ENCODE measurements at places on chromosomes 1 and 21. TPM values are rescaled to one million over a fixed set of nuclear protein-coding genes. Genes with fewer than 3 reads are reported as not detected.
A peak's percentile ranks its signal among the peaks of the same experiment; 100 is the strongest.

DNA sequence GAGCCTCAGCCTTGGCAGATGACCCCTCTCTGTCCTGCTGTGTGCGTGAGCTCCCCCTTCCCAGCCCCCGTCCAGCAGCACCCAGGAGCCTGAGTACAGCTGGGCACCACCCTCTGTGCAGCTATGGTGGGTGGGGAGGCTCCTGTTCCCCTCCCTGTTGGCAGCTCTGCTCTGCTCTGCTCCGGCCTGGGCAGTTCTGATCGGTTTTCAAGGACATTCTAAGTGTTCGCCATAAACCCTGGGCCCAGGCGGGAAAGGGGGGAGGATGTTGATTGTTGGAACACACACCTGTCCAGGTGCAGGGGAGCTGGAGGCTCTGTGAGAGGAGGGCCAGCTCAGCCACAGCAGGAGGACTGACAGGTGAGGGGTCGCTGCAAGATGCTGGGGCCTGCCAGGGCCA is at the start of gene CLCNKB:
Gene CLCNKB (plus strand): TSS at position 262 of the 400 bp plus-strand sequence. CDS start 711 bp downstream, outside the sequence.
- DNase-seq = no peak

DNA sequence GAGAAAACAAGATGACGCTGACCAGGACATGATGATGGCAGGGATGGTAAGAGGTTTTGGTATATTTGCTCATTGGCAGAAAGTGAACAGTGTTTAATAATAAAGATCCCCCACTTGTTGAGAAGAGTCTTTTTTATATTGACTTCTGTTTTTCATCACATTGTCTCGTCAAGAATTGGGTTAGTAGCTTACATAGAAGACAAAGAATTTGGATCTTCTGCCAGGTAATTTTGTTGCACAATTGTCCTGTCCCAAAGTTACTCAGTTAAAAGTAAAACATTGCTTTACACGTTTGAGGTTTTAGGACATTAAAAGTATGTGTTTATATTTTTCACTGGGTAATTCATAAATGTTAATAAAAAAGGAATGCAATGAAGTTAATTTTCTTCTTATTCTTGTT is 48.3 kb upstream of the LAMC2 start:
- no peak for DNase-seq

DNA sequence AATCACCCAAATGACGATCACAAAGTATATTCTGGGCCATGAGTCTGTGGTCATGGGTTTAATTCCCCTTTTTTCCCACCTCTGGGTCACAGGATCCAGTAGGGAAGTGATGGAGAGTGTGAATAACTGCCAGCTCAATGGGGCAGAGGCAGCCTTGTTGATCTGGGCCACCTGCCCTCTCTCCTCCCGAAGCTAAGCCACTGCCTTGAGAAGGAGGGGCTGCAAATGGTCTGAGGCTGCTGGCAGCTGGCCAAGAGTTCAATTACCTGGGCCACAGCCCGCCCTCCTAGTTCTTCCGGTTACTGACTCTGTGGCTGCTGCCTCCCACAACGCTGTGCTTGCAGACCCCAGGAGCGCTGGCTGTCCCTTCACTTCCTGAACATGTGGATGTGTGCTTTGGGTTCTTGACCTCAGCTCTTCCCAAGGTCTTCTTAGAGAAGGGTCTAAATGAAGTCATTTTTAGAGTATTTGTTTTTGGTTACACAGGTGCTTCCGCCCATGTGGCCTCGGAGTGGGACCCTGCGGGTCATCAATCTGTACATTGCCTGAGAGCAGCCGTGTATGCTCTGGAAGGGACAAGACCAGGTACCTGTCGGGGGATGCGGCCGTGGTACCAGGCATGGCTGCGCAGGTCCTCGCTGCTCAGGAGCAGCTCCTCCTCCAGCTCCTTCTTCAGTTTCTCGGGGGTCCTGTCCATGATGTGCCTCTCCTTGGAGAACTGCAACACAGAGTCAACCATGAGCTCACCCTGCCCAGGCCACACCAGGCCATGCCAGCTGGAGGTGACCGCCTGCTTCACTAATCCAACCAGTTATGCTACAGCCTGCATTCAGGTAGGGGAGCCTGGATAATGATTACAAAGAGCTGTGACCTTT is 89.7 kb downstream of the BCAR3 start:
- no peak for DNase-seq

GRCh38 chr1:199422206-199422605 is 605.3 kb upstream of the NR5A2 start:
- peak; percentile 71 for DNase-seq

- DNase-seq = no peak
Measured at GRCh38 chr1:156663178-156663577, 14.0 kb downstream of the NES start.

DNA sequence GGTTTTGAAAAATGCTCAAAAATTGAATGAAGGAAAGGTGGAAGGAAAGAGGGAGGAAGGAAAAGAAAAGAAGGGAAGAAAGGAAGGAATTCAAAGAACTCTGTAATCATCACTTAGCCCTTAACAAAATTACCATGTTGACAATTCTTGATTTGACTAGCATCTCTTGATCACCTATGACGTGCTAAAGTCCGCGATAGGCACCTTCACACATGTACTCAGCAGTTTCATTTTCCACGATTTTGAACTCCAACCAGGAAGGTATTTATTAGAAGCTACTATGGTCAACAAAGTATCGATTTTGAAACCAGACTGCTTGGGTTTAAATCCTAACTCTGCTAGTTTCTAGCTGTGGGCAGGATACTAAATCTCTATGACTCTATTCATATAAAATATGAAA is 146.9 kb downstream of the DAB1 start:
- DNase-seq = no peak

DNA sequence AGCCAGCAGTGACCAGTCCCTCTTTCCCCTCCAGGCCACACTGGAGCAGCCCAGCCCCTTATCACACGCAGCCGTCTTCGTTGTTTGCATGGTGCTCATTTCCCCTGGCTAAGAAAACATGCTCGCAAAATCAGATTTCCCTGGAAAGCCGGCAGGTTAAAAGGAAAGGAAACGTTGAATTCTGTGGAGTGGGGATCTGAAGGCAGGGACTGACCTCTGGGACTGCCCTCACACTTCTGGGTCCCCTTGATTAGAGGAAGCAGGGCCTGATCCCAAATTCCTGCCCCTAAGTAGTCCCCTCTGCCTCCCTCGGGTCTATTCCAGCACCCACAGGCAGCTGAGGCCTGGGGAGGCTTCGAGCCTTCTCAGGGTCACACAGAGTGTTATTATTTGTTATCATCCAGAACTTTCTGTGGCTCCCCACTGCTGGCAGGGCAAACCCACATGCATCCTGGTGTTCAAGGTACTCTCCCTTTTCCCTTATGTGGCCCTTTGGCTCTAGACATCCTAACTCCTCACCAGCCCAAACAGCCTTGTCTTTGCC is 125.2 kb upstream of the ZBTB40 start:
- no peak for DNase-seq

GRCh38 chr1:224127925-224128819 is 14.3 kb downstream of the FBXO28 start:
- DNase-seq = no peak

GRCh38 chr1:155932081-155932480 is 2.1 kb downstream of the KHDC4 start:
- no peak for DNase-seq

- DNase-seq = peak; percentile 90
Measured at GRCh38 chr1:39141925-39142324, 62.6 kb upstream of the MACF1 start.

The DDOST gene
- 270 TPM for total RNA-seq

The AMIGO1 gene
- 3.8 TPM for total RNA-seq

The CCDC27 gene
- 0.45 TPM for total RNA-seq

The BNIPL gene
- total RNA-seq = 2.4 TPM

The FAM151A gene
- 0.10 TPM for total RNA-seq

The ETV3L gene
- total RNA-seq = not detected

All from GM23338 (cell line).